ENCODE measurements at places on chromosomes 5 and 9.

- DNase-seq: no peak
Observed at GRCh38 chr9:86674487-86674886, 272.8 kb downstream of the GAS1 start.

DNA sequence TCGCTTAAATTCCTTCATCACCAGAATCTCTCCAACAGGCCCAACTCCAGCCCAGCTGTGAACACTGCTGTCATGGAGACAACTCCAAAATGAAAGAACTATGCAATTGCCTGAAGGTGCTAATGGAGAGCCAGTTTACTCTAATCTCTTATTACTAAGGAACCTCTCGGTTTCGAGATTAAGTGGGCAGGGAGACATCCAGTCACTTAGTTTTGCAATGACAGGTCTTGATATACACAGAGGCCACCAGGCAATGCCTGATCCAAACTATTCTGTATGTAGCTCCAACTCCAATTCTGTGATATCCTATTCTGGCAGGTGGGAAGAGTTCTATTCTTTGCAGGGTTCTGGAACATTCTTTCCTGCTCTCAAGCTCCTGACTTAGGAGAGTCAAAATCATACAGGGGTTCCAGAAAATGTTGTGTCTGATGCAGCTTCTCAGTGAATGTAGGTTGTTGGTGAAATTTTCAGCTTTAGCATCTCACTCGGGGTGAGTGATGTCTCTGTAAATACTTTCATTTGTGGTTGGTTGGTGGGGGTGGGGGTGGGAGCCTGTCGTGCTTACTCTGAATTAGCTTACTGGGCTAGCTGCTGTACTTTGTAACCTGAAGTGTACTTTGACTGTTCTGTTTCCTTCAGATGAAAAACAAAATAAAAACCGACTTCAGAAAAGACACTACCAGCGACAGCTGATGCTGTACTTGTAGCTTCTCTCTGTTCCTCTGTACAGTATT lies 170.9 kb downstream of the PALM2AKAP2 start:
- DNase-seq: no peak

GRCh38 chr9:6007058-6007769 lies 8.2 kb downstream of the RANBP6 start:
- peak; percentile 95 for DNase-seq

DNA sequence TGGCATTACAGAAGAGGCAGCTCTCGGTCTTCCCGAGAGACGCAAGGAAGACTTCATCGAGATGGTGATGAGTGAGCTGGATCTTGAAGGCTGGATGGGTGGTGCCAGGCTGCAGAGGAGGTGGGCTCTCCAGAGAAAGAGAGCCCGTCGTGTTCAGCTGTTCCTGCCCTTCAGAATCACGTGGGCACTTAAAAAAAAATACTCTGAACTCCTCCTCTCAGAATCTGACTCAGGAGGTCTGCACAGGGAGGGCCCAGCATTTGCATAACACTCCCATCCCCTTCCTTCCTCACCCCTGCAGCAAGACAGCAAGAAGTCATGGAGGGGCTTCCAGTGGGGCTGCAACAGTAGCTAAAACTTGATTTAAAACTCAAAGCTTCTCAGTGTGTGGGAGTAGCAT lies 203.0 kb downstream of the ATPSCKMT start:
- no peak for DNase-seq

GRCh38 chr5:127296321-127296720 lies 5.7 kb downstream of the MEGF10 start:
- DNase-seq: no peak

- no peak for DNase-seq
Observed at GRCh38 chr9:107832871-107833270, 343.3 kb upstream of the KLF4 start.

DNA sequence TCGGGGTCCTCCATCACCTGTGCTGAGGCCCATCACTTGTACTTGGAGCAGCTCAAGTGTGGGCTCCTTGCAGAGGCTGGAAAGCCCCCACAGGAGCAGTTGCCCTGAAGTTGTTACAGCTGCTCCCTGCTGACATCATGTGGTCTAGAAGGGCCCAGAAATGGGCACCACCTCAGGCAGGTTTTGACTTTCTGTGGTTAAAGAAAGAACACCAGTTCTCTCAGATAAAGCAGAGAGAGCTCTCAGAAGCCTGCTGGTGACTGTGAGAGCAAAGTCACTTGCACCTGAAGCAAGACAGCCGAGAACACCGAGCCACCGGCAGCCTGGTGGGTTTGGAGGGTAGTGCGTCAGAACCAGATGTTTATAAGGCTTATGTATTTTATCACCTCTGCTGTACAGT lies 70.4 kb downstream of the MVB12B start:
- DNase-seq: peak; percentile 10
